Anterior cingulate cortex (tissue), 58 donors: ENCODE measurements at places on chromosomes 4 and X.

DNA sequence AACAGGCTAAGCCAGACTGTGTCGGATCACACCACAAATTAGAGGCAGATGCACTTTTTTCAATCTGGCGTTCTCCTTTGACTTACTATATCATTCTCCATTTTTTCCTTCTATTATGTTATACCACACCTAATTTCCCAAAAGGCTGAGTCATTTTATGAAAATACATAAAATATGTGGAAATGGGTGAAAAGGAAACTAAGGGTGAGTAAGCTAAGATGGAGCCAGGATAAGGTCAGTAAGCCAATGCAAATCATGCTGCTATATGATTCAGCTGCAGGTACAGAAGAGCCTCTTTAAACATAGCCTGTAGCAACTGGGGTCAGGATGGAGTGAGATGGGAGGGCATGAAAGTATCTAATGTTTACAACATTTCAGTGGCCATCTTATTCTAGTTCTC lies 94.0 kb upstream of the TEX13A start:
- no peak for DNase-seq

DNA sequence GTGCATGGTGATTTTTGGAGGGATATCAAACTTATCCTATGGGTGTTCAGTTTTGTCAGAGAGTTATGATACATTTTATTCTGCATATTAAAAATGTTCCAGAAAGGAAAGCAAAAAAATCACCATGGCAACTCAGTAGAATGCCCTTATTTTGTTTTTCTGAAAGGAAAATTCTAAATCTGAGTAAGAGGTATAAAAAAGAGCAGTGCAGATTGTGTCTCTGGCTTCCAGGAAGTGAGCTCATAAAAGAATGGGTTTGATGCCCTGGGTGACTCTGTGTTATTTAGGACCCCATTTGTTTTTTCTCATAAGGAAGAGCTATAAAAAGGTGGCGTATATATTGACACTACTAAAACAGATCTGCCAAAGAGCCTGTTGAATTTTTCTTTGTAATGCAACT lies 128.8 kb downstream of the UCHL1 start:
- DNase-seq = no peak

GRCh38 chr4:52588097-52588496 lies 71.0 kb downstream of the USP46 start:
- no peak for DNase-seq

GRCh38 chr4:19375136-19375804 lies 876.4 kb upstream of the SLIT2 start:
- DNase-seq = no peak

- no peak for DNase-seq
Measured at GRCh38 chr4:90845777-90846176, 718.6 kb downstream of the CCSER1 start.

- DNase-seq = no peak
Measured at GRCh38 chr4:141705048-141705746, 68.8 kb downstream of the IL15 start.

DNA sequence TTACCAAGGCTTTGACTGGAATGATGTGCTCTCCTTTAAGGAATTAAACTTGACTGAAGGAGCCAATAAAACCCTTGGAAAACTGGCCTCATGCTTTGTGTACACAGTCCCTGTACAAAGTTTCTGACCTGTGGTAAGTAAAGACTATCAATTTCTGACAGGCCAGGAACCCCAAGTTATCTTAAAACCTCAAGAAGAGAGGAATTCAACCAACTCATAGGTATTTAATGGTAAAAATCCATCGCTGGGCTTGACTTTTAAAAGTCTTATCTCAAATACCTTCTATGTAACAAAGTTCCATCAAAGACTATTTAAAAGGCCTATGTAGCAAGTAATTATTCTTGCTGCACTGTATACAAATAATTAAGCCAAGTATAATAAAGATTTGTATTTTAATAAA lies 103.7 kb upstream of the TENT5D start:
- no peak for DNase-seq

- no peak for DNase-seq
Measured at GRCh38 chr4:147096667-147097604, 151.3 kb upstream of the TTC29 start.
